Posterior vena cava (tissue), 2 donors: ENCODE measurements at places on chromosomes 5 and 9. TPM values are rescaled to one million over a fixed set of nuclear protein-coding genes. Genes with fewer than 3 reads are reported as not detected.

Gene WNK2
- 39.5 TPM for total RNA-seq

Gene TEX48
- total RNA-seq = not detected

Gene CRHBP
- total RNA-seq = 0.83 TPM

Gene SLC12A7
- total RNA-seq = 34.6 TPM

Gene CDX1
- 0.28 TPM for total RNA-seq

DNA sequence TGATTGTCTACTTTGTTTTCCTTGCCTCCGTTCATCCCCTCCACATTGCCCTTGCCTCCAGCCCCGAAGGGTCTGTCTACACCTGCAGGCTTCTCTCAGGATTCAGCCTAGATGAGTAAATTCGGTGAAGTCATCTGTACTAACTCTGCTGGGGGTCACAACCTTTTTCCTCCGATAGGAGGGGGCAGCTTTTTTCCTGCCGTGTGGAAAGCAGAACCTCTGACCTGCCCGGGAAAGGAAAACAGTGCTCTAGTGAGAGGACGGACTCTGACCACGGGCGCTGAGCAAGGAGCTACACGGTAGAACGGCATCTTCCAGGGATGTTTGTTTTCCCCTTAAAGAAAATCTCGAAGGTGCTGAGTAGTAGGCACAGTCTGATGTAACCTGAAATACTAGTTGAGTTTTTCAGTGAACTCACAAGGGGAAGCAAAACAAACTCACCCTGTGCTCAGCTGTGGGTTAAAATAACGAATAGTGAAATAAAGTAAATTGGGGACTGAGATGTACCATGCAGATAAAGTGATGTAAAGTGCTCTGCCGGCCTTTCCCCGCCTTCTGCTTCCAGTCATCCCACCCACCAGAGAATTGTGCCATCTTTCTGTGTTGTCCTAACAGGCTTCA is 281.8 kb downstream of the AOPEP start:
- no peak for DNase-seq

- DNase-seq = no peak
Measured at GRCh38 chr9:129746092-129746777, 6.6 kb downstream of the PTGES start.

DNA sequence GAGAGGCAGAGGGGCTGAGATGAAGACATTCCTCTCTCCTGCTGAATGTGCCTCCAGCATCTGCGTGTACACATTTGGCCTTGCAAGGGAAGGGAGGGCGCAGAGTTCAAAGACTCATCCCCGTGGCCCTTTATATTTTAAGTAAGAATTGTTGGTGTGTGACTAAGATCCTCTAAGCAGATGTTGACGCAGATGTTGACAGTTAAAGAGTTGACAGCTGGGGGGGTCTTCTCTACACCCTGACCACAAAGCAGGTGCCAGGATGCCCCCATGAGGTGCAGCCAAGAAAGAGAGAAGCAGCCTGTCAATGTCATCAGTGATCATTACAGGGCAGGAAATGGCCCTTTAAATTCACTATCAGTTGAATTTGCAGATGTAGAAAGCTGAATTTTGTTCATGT is 262.9 kb downstream of the IRX1 start:
- no peak for DNase-seq

DNA sequence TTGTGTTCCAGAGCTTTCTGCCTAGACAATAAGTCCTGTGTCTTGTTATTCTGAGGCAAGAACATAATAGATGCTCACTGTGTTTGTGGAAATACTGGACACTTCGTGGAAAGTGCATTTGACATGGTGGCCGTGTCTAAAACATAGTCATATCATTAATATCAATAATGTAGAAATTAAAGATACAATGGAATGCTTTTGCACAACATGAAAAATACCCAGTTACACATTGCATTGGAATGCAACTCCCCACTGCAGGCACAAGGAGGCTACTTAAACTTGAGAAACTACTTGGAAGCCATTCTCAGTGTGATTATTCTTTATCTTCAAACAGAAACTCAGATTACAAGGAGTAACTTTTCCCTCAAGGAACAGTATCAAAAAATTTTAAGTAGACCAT is 145.3 kb upstream of the ZNF462 start:
- DNase-seq = no peak

GRCh38 chr5:138180183-138180782 is 1.4 kb downstream of the KIF20A start:
- no peak for DNase-seq
